ENCODE measurements at places on chromosomes 11 and 22.

GRCh38 chr11:120880498-120881175, 143.3 kb upstream of the TBCEL start:
- no peak overlapping the region for H3K4me3 ChIP-seq
- no peaks in the 10 kb centered on the region for H3K36me3 ChIP-seq
- DNase-seq = no peak
- no peaks in the 10 kb centered on the region for H3K27me3 ChIP-seq
- no peak overlapping the region for H3K27ac ChIP-seq

GRCh38 chr22:23895599-23896144, 1.5 kb downstream of the MIF start:
- no peaks in the 10 kb centered on the region for H3K4me1 ChIP-seq
- no peaks in the 10 kb centered on the region for H3K36me3 ChIP-seq
- no peak for DNase-seq
- peak overlapping the region; percentile 92 for H3K27ac ChIP-seq
- H3K27me3 ChIP-seq = no peaks in the 10 kb centered on the region

GRCh38 chr11:47946682-47947559, 33.4 kb upstream of the PTPRJ start:
- no peaks in the 10 kb centered on the region for H3K27me3 ChIP-seq
- peak; percentile 87 for DNase-seq
- H3K4me1 ChIP-seq = peaks cover 8% of the 10 kb centered on the region
- peak overlapping the region; percentile 25 for H3K27ac ChIP-seq

DNA sequence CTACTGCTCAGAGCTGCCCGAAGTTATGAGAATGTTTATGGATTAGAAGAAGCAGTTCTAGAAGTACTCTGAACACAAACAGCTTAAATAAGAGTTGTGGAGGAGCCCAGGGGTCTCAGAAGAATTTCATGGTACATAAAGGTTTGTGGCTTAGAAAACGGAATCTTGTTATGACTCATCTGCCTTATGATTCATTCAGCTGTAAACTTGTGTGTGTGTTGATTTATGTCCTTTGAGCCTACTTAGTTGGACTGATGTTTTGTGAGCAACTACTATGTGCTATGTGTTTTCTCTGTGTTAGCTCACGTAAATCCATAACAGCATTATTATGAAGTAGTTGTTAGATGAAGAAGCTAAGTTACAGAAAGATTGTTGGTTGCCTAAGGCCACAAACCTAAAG, 203.7 kb downstream of the PGR start:
- H3K36me3 ChIP-seq = no peaks in the 10 kb centered on the region
- H3K4me3 ChIP-seq = no peak overlapping the region
- DNase-seq = no peak
- H3K27ac ChIP-seq = no peak overlapping the region

- H3K27ac ChIP-seq = no peak overlapping the region
- H3K27me3 ChIP-seq = peaks cover 38% of the 10 kb centered on the region
- H3K4me1 ChIP-seq = no peaks in the 10 kb centered on the region
These were observed 9.7 kb upstream of the PGA3 start for GRCh38 chr11:61193596-61193995.

GRCh38 chr11:506995-507726, at the start of gene RNH1:
Gene RNH1, minus strand, starts transcription at chr11:507242. Its CDS starts 5,080 bp downstream, at chr11:502162.
- peak within 1 kb of the TSS; percentile 72 for H3K4me3 ChIP-seq
- H3K36me3 ChIP-seq = peaks cover 14% of the 10 kb centered on the region
- H3K27ac ChIP-seq = peak within 1 kb of the TSS; percentile 99
- peaks cover 47% of the 10 kb centered on the region for H3K4me1 ChIP-seq
- DNase-seq = peak; percentile 98
- H3K27me3 ChIP-seq = no peaks in the 10 kb centered on the region

GRCh38 chr11:132037956-132038355, 667.5 kb downstream of the NTM start:
- H3K4me1 ChIP-seq = no peaks in the 10 kb centered on the region
- H3K4me3 ChIP-seq = no peak overlapping the region
- H3K36me3 ChIP-seq = no peaks in the 10 kb centered on the region
- H3K27me3 ChIP-seq = no peaks in the 10 kb centered on the region
- no peak for DNase-seq
- H3K27ac ChIP-seq = no peak overlapping the region

DNA sequence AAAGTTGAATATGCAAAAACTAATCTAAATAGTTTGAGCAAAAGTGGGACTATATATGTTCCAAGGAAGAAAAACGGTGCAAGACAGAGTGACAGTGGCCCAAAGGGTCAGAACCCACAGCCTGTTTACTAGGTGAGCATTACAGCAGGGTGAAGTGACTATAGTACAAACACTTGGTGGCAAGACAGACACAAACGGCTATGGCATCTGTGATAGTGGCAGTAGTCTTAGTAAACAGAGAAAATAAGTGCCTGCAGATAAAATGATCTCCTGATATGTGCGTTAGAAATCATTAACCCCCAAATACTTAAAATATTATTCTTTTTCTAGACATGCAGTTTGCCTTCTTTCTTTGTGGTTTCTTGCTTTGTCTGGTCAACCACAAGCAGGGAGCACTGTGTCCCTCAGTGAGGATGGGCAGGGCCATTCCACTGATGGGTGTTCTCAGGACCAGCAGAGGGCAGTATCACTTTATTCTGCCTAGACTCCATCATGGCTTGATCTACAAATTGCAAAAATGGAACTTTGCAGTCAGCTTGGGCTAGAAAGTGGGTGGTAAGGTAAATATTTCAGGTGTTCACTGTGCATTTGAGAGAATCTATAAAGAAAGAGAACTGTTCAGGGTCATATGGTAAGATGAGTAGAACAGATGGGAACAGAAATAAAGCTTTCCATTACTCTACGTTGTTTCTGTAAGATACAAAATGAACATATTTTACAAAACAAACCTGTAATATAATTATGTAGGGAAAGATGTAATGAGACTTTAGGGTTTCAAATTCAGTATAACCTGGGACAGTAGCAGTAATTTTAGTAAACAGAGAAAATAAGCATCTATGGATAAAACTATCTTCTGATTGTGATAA, 198.2 kb downstream of the SWAP70 start:
- DNase-seq = no peak
- H3K4me3 ChIP-seq = no peak overlapping the region
- no peak overlapping the region for H3K27ac ChIP-seq
- no peaks in the 10 kb centered on the region for H3K36me3 ChIP-seq

DNA sequence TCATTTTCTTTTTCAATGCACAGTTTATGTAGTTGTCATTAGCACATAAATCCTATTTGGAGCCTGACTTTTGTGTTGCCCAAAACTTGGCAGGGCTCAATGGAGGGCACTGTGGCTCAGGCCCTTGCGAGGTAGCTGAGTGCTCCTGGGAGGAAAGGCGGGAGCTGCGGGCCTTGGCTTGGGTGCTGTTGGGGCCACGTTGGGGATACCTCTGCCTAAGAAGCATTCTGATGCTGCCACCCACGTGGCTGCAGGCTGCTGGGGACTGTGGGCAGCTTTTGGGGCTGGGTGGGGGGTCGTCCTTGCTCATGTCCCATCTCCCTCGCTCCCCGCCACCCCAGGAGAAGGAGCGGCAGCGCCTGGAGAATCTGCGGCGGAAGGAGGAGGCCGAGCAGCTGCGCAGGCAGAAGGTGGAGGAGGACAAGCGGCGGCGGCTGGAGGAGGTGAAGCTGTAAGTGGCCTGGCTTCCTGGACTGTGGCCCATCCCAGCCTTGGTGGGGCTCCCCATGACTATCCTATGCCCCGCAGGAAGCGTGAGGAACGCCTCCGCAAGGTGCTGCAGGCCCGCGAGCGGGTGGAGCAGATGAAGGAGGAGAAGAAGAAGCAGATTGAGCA, 20.9 kb downstream of the INCENP start:
- no peak overlapping the region for H3K4me3 ChIP-seq
- peaks cover 100% of the 10 kb centered on the region for H3K36me3 ChIP-seq
- H3K27ac ChIP-seq = no peak overlapping the region
